SK-MEL-5 (cell line): ENCODE measurements at places on chromosomes 3 and 15.
A peak's percentile ranks its signal among the peaks of the same experiment; 100 is the strongest.

DNA sequence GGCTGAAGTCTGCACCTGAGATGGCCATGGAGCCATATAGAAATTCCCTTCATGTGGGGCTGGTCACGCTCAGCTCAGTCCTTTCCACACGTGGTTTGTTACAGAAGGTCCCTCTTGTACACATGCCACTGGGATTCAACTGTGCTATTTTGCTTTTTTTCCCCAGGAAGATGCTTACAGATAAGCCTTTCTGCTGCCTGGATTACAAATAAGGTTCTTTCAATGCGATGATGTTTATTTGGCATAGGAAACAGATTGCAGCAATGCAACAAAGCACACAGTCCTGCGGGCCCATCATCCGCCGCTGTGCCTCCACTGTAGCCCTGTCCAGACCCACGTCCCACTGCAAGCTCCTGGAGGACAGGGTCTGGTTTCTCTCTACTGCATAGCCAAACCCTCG lies 124.8 kb downstream of the XXYLT1 start:
- DNase-seq, result no peak

DNA sequence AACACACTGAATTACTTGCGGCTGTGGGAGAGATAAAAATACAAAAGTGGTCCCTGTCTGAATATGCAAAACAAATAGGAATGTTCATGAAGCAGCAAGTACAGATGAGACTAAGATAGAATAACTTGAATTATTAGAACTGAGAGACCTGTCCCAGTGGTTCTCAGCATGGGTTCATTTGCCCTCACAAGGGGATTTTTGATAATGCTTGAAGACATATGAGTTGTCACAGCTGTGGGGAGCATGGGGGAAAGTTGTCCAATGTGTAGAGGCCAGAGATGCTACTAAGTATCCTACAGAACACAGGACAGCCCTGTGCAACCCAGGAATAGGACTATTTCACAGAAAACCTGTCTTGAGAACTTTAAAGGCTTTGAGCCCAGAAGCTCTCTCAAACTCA lies 22.4 kb downstream of the PPM1L start:
- DNase-seq, result no peak

DNA sequence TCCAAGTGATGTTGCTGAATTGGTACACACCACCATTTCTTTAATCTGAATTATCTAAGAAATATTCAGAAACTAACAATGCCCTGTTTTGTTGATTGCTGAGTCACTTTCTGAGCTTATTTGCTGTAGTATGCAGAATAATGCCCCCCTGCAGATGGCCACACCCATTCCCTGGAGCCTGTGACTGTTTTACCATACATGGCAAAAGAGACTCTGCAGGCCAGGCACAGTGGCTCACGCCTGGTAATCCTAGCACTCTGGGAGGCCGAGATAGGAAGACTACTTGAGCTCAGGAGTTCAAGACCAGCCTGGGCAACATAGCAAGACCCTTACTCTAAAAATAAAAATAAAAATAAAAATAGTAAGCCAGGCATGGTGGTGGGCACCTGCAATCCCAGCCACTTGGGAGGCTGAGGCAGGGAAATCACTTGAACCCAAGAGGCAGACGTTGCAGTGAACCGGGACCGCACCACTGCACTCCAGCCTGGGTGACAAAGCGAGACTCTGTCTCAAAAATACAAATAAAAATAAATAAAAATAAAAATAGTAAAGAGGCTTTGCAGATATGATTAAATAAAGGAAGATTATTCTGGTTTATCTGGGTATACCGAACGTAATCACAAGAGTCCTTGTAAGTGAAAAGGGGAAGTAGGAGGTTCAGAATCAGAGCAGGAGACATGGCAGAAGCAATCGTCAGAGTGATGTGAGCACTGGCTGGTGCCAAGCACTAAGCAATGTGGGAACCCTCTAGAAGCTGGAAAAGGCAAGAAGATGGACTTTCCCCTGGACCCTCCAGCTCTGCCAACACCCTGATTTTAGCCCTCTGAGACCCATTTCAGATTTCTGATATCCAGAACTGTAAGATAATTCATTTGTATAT lies 19.0 kb downstream of the PCYT1A start:
- DNase-seq, result peak; percentile 28

- DNase-seq, result no peak
Observed at GRCh38 chr15:76939715-76940114, 8.2 kb downstream of the RCN2 start.

DNA sequence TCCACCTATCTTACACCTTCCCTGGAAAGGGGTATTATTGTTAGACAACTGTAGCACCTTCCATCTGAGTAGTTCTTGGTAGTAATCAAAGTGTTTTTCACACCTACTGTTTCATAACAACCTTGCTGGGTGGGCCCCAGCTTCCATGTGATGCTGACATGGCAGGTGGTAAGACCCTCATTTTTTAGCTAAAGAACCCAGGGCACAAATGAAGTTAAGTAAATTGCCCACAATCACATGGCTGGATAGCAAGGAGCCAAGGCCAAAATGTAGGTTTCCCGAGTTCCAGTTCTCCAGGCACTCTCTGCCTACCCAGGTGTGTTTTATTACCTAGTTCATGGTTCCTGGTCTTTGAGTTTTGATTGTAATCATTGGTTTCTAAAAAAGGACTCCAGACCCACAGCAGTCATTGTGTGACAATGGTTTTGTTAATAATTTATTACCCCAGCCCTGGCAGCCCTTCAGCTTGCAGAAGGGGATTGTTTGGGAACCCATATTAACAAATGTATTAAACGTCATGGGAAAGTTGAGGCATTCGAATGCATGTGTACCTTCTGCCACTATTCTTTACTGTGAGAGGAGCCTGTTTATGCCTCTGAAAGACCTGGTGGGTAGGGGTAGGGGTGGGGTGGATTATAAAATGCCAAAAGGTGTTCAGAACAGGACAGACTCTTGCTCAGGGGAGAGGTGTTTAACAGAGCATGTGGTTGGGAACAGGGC lies 222.2 kb upstream of the BHLHE40 start:
- DNase-seq, result no peak
